Panc1 (cell line): ENCODE measurements at places on chromosomes 1 and 21.

- DNase-seq: no peak
Measured at GRCh38 chr1:54001591-54001990, 16.4 kb downstream of the LDLRAD1 start.

DNA sequence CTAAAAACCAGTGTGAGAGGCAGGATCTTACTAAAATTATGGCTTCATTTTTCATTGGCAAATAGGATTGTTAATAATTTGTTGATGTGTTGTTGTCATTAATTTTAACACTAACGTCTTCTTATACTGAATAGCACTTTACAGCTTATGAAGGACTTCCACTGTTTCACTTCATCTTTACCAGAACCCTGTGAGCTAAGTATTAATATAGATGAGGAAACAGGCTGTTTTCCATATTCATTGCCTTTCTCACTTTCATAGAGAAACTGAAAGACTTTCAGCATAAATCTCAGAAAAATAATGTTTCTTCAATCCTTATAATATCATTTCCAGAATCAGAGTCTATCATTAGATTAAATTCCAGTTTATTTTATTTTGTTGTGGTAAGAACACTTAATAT, 8.5 kb downstream of the MAP10 start:
- DNase-seq: no peak

DNA sequence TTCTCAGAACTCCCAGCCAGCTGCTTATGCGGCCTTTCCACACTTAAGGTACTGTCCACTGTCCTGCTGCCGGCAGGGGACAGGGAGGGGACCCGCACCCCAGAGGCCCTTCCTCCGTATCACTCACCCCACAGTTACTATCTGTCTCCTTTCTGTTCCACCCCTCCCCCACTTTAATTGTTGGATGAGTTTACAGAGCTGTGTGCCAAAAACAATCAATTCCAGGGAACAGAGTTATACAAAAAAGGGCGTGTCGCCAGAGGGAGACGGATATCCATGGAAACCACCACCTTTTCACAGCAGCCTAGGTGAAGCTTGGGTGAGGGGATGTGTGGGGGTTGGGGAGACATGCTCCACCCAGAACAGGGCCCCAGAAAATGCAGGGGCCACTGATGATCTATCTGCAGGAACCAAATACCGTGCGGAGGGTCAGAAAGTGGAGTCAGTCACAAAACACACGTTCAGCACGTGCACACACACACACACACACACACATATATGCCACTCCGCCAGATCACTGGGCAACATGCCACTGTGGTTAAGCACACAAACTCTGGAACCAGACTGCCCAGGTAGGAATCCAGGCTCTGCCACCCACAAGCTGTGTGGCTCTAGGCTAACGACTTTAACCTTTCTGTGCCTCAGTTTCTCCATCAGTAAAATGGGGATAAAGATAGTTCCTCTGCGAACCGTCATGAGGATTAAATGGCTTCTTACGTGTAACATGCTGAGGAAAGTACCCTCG, 30.5 kb downstream of the CASZ1 start:
- DNase-seq: no peak

DNA sequence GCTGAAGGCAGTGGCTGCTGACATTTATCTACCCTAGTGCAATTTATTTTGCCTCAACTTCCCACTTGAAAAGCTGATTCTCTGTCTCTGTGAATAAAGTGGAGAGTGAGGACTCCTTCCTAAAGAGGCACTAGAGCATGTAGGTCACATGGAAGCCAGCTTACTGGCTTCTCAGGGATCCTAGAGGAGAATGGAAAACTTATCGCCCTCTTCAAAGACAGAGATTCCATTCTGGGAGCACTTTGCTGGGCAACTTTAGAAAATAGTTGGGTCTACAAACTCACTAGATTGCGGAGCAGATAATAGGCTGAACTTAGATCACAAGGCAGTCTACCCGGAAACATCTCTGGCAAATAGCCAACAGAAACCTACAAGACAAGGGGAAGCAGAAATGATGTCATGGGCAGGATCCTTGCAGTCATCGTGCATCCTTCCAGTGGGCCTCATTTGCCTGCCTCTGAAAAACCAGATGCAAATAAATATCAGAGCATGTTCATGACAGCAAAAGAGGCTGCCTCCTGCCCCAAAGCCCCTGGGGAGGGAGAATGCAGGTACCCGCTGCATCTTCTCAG, 104.8 kb upstream of the BARHL2 start:
- DNase-seq: no peak

GRCh38 chr1:52739699-52740467, 13.6 kb downstream of the ZYG11B start:
- no peak for DNase-seq

GRCh38 chr1:179937668-179938254, 16.8 kb upstream of the CEP350 start:
- DNase-seq: no peak

DNA sequence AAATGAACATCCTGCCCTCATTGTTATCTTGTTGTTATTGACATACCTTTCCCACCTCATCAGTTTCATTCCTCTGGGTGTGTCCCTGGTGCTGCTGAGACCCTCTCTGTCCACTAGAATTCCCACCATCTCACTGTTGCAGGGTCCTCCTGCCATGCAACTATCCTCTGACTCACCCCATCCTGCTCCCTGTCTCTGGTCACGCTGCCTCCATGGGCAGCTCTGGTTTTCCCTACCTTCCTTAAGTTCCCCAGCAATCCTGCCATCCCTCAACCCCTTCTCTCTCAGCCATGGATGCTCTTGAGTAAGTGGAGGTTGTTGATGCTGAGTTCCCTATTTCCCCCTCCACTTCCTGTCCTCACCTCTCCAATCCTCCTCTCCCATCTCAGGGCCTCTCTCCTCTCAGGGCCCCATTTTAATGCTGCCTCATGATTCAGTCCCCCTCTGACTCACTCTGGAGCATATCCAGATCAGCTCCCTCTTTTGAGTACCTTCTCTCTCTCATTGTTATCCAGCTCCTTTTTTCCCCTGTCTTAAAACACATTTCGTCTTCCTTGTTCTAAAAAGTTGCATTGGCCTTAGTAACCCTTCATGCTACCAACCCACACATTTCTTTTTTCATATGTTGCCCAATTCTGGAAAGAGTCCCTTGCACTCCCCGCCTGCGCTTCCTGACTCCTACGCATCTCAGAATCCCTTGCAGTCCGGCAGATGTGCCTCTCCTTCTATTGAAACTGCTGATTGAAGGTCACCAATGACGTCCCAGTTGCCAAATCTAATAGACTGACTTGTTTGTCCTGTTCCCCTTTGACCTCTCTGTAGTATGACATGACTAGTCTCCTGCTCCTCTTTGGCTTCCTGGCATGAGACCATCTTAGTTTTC, 92.0 kb downstream of the CNIH3 start:
- DNase-seq: no peak

GRCh38 chr1:202038688-202039346, 28.4 kb downstream of the ELF3 start:
- DNase-seq: no peak

GRCh38 chr1:184624051-184624450, 130.6 kb downstream of the EDEM3 start:
- DNase-seq: no peak

DNA sequence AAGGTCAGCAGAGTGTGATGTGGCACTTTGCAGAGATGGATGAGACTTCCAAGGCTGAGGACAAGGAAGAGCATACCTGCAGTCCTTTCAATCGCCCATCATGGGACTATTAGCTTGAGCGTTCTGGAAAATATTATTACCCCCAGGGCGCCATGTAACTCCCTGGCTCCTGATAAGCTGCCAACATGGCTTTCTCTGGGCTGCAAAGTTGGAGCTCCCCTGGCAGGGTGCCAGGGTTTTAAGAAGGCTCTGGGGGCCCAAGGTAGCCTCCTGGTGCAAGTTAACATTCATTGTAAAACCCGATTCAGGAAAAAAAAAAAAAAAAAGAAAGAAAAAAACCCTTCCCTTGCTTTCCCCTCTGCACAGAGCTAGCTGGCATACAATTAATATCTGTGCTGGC, 196.7 kb downstream of the PBX1 start:
- no peak for DNase-seq

DNA sequence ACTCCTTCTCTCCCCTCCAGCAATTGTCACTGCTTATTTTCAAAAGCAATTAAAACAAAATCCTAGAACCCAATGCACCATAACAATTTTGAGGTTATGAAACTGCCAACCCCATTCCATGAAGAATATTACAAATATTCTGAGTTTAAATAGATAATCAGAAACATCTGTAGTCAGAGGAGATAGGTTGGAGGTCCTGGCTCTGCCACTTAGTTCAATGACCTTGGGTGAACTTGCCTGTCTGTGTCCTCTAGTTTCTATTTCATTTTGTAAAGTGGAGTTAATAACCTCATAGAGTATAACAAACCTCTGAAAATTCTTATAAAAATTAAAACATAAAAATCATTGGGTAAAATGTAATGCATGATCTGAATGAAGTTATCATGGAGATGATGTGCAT, 164.6 kb downstream of the KCTD3 start:
- DNase-seq: no peak

DNA sequence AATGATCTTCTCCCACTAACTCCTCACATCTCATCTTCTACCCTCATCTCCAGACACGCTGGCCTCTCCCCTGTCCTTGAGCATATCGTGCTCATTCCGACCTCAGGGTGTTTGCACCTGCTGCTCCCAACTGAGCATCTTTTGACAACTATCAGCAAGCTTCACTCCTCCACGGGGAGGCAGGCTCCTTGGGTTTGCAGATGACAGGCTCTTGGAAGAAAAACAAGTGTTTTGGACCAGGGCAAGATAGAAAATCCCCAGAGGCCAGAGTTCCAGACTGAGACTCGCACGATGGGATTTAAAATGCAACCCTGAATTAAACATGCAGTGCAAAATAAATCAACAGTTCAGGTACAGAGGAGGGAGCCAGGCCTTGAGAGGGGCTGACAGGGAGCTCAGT, 246.7 kb downstream of the PTPRU start:
- no peak for DNase-seq

GRCh38 chr1:19661721-19662228, 2.9 kb upstream of the HTR6 start:
- DNase-seq: no peak

DNA sequence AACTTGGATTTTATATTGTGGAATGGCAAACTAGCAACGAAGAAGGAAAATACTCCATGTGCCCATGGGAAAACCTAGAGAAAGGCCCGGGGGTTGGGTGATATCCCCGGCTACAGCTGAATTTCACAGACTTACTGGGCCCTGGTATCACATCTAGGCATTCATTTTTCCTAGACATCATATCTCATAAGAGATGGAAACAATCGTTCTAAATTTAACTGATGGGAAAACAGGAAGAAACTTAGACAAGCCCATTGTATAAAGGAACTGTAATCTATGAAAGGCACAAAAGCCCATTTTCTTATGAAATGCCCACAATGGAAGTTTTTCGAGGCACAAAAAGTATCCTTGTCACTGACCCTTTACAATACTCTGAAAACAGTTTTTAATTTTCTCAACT, 407.9 kb upstream of the LYPLAL1 start:
- DNase-seq: no peak

DNA sequence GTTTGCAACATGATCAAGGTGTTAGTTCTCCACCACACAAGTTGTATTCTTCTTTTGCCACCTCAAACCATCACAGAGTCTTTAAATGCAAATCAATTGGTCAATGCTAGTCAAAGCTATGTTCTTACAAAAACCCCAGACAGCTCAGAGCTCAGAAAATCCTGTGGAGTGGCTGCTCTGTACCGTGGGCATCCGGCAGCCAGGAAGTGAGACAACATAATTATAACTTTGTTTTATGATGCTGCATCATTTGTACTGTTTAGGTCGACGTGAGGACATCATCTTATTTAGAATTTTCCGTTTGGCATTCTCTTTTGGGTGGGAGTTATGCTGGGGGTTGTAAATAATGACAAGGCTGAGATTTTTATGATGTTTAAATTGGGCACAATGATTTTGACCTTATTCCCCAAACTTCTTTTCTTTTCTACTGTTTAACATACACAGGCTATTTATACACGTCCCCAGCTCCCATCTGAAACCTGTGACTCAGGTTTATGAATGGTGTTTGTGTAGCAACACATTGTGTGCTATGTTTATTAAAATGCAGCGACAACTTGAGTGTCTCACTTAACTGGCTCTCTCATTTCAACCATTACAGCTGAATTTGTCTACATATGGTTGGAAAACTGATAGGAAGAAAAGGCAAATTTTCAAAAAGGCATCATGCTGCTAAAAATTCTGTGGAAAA, 124.0 kb downstream of the CNIH3 start:
- DNase-seq: no peak

GRCh38 chr1:167916766-167917511, 3.0 kb upstream of the ADCY10 start:
- DNase-seq: no peak

DNA sequence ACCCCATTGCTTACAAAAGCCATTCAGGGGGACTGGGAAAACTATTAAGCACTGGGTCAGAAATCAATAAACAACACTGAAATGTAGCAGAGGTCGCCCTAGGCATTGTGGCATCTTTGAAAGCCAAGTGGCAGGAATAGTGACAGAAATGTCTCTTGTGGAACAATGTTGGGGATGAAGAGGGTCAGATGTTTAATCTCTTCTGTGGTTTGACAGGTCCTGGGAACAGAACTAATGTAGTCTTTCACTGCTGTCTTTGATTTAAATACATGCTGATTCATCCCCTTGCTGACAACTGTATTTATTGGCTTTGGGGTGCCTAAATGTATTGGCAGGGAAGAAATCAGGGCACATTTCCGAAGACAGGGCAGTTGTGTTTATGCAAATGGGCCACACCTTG, 194.8 kb downstream of the ATG4C start:
- DNase-seq: no peak

DNA sequence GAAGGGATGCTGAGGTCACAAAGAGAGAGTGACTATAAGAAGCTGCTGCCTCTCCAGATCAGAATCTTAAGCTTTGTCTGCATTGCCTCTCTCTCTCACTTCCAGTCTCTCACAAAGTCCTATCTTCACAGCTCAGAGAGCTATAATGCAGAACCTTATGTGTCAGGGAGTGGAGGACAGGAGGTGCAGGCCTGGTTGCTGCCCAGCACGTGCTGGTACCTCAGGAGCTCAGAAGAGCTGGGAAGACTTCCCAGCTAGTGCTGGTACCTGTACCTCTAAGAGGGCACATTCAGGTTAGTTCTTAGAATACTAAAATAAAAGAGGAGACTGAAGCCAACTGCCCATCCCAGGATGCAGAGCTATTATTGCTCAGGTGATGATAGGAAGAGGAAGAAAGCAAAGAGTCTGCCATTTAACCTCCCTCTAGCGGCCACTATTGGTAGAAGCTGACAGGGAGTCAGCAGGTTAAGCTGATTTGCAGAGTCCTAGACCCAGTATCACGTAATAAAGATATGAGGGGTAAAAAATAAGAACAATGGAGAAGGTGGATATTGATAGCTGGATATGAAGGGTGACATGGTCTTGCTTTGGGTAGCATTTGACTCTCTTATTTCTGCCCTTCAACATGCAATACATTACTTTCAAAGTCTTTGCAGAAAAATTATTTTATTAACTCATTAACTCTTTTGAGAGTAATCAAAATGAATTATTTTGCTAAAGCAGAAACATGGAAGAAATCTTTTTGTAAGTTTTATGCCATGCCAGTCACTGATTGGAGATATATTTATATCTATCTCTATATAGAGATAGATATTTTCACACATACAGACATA, 138.1 kb upstream of the HMCN1 start:
- peak; percentile 27 for DNase-seq

- DNase-seq: no peak
Measured at GRCh38 chr1:9135073-9135836, 6.4 kb upstream of the GPR157 start.
